ENCODE measurements at places on chromosomes 11 and 22. TPM values are rescaled to one million over a fixed set of nuclear protein-coding genes. Genes with fewer than 3 reads are reported as not detected.

GRCh38 chr22:25514436-25515180, 49.9 kb upstream of the GRK3 start:
- no peak for DNase-seq

- peak; percentile 39 for DNase-seq
Observed at GRCh38 chr11:34356576-34356912, 1.3 kb downstream of the ABTB2 start.

Gene DCHS1
- 0.03 TPM for polyA plus RNA-seq

DNA sequence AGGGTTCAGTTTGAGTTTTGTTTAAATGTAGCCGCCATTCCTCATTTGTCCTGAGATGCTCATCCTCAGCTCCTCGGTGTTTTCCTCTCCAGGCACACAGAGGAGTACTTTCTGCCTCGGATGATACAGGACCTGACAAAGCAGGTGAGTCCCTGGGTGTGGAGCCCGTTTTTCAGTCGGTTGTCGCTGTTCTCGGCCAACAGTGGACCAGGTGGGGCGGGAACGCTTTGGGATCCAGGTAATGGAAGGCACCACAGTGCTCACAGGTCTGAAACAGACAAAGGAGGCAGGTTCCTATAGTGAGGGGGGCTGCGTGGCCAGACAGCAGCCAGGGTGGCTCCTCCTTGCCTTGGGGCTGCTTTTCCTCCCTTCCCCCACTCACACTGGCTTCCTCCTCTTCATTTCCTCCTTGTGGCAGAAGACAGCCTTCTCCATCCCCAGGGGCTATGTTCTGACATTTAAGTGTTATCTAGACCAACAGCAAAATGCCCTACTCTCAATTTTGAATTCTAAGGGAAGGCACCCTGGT, 19.4 kb downstream of the NADSYN1 start:
- DNase-seq: no peak

DNA sequence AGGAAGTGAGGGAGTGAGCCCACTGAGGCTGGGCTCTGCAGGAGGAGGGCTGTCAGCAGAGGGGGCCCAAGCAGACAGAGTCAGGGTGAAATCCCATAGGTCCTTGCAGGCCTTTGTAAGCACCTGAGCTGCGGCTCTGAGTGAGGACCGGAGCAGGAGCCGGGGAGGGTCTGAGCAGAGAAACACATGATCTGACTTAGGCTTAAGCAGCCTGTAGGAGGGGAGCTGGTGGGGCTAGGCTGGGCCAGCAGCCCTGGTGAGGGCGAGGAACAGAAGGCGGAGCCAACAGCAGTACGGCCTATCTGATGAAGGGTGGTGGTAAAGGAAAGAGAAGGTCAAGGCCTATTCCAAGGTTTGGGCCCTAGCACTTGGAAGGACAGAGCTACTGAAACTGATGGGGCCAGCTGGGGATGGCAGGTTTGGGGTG, 26.9 kb upstream of the CBX7 start:
- no peak for DNase-seq

DNA sequence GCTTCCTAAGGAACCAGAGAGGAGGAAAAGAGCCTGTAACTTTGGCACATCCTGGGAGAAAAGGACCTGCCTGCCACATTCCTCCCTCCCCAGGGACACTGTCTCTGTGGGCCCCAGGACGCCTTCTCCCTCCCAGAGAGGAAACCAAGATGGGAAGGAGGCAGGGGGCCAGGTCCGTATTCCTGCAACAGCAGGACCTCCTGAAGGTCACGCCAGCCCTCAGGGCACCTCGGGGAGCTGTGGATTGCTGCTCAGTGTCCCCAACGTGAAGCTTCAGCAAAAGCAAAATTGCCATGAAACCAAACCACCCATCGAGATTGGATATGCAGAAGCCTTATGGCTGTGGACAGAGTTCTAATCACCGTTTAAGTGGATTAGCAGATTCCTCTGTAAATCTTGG, 86.7 kb downstream of the ARHGAP8 start:
- no peak for DNase-seq

DNA sequence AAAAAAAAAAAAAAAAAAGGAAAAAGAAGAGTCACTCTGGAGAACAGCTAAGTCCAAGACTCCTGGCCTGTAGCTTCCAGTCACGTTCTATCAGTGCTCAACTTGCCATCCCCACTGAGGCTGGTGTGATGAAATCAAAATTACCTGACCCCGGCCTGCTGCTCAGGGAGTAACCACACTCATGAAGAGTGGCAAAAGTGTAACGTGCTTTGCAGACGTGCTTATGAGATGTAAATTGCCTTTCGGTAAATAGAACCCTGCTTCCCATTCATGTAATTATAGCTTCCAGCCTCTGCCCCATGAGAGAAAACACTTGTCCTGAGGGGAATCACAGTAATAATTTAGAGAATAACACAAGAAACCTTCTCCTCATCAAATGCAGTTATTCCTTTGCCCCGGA, 28.2 kb upstream of the CHKA start:
- DNase-seq: no peak

DNA sequence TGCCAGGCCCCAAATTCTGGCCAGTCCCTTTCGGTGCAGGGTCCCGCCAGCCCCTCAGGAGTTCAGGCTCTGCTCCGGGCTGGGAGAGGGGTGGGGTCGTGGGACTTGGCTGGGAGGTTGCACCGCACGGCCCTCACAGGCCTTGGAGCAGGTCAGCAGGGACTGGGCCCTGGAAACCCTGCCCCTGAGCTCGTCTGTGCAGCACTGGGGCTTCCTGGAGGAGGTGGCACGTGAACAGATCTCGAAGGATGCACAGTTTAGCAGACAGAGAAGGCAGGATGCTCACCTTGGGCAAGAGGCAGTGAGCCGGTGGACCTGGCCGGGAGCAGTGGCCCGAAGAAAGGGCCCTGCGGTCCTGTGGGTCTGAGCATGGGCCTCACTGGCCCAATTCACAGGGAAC, 70.0 kb downstream of the WNT7B start:
- DNase-seq: no peak

Measured in foreskin keratinocyte (primary cell).